ENCODE measurements at places on chromosomes 2 and 18.

DNA sequence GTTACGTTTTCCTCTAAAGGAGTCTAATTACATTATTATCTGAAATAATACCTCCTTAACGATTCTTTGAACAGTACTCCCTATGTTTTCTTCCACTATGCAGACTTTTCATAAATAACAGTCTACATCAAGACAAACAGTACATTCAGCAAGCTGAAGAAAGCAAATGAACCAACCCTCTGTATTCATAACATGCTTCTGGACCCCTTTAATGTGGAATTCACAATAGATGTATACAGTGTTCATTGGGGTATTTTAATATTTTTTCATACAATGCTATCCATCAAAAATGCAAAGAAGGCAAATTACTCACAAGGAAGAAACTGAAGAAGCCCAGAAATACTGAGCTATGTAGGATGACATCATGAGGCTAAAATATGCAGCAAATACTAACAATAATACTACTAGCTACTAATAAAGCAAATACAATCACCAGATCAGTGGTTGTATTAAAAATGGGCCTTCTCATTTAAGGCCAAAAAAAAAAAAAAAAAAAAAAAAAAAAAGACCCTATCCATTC is 408.6 kb downstream of the MTX2 start:
- DNase-seq: no peak

DNA sequence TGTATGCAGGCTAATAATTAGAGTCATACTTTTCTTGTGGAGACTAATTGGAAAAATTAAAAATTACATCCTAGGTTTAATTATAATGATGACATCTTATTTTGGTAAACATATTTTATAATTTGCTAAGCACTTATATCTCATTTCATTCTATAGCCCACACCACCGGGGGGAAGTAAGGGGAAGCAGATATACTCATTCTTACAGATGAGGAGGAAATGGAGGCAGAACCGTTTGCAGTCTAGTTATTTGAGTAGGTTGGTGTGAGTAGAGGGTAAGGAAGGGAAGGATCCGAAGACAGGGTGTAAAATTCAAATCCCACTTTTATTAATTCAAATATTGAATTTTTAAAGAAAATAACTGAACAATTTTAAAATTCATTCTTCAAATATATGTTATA is 3.7 kb downstream of the ITGAV start:
- no peak for DNase-seq

- DNase-seq: peak; percentile 50
Observed at GRCh38 chr18:49563130-49563540, 1.3 kb downstream of the LIPG start.

GRCh38 chr2:164934401-164935117 is 20.8 kb downstream of the SLC38A11 start:
- DNase-seq: no peak

GRCh38 chr2:54657664-54658083 is 65.8 kb upstream of the EML6 start:
- peak; percentile 68 for DNase-seq

DNA sequence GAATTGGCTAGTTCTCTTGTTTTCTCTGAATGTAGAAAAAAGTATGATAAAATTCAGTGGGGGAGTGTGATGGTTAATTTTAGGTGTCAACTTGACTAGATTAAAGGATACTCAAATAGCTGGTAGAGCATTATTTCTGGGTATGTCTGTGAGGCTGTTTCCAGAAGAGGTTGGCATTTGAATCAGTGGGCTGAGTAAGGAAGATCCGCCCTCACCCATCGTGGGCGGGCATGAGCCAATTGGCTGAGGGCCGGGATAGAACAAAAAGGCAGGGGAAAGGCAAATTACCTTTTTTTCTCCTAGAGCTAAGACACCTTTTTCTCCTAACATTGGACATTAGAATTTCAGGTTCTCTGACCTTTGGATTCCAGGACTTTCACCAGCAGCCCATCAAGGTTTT is 667.6 kb upstream of the SLC8A1 start:
- DNase-seq: no peak

- DNase-seq: no peak
Observed at GRCh38 chr2:211854832-211855231, 683.8 kb downstream of the ERBB4 start.

DNA sequence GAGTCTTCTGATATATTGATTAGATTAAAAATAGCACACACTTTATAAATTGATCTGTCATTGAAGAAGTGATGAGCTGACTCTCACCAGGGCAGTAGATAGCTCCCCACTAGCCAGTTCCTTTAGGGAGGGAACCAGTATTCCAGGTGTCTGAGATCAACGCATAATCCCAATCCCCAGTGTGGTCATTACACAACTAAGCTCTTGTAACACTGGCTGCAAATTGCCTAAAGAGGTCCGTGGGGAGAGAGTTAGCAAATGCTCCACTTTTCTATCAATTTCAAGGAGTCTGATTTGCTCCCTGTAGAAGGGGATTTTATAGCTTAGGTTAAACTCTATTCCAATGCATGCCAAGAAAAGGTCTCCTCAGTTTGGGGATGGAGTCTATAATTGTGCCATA is 7.7 kb downstream of the SLC14A1 start:
- no peak for DNase-seq

GRCh38 chr2:228613133-228613850 is 431.8 kb upstream of the SPHKAP start:
- DNase-seq: peak; percentile 91
